ENCODE measurements at places on chromosomes 2 and 18. TPM values are rescaled to one million over a fixed set of nuclear protein-coding genes. Genes with fewer than 3 reads are reported as not detected.

DNA sequence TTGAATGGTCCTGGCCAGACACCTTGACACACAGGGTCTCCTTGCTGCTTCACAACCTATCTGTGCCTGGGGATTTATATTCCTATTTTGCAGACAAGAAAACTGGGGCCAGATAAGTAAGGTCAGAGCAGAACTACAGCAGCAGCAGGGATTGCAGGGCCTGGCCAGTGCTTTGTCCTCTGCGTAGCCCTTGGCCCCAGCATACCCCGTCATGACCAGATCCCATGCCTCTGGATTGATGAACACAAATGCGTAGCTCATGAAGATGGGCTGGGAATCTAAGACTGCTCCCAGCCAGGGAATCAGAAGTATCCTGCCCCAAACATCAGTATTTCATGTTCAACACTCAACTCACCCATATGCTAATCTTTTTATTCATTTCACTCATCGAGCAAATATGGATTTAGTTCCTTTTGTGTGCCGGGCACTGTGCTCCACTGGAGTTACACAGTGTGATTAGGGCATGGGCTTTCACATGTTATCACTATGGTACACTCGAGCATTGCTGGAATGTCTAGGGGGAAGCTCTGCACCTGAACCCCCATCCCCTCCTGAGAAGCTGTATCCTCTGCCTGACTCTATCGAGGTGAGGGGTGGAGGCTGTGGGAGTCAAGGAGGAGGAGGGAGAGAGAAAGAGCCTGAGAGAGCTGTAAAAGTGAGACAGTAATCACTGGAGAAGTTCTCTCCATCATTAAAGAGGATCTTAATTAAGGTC lies 143.3 kb downstream of the CYP26B1 start:
- no peak for DNase-seq
- no peak overlapping the region for H3K27ac ChIP-seq
- H3K27me3 ChIP-seq: peaks cover 39% of the 10 kb centered on the region
- no peaks in the 10 kb centered on the region for H3K4me1 ChIP-seq
- no peaks in the 10 kb centered on the region for H3K36me3 ChIP-seq

DNA sequence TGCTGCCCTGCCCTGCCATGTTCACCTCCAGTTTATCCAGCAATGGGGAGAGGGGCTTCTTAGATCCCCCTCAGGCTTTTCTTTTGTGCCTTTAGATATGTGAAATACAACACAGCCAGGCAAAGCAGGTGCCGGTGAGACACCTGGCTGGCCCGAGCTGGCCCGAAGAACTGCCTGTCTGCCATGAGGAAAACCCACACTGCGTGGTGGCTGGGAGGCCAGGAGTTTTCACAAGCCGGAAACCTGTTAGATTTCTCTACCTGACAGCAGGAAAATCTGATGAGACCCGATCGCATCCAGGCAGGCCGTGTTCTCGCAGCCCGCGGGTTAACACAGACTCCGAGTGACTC lies 5.7 kb upstream of the GAL3ST2 start:
- H3K4me3 ChIP-seq: no peak overlapping the region
- peaks cover 17% of the 10 kb centered on the region for H3K36me3 ChIP-seq
- no peak for DNase-seq
- H3K4me1 ChIP-seq: peaks cover 9% of the 10 kb centered on the region

GRCh38 chr2:110103061-110103961 lies 12.3 kb downstream of the MALL start:
- DNase-seq: no peak
- peak overlapping the region; percentile 100 for H3K27ac ChIP-seq
- H3K4me3 ChIP-seq: peak overlapping the region; percentile 60
- no peaks in the 10 kb centered on the region for H3K27me3 ChIP-seq
- H3K4me1 ChIP-seq: peaks cover 97% of the 10 kb centered on the region

DNA sequence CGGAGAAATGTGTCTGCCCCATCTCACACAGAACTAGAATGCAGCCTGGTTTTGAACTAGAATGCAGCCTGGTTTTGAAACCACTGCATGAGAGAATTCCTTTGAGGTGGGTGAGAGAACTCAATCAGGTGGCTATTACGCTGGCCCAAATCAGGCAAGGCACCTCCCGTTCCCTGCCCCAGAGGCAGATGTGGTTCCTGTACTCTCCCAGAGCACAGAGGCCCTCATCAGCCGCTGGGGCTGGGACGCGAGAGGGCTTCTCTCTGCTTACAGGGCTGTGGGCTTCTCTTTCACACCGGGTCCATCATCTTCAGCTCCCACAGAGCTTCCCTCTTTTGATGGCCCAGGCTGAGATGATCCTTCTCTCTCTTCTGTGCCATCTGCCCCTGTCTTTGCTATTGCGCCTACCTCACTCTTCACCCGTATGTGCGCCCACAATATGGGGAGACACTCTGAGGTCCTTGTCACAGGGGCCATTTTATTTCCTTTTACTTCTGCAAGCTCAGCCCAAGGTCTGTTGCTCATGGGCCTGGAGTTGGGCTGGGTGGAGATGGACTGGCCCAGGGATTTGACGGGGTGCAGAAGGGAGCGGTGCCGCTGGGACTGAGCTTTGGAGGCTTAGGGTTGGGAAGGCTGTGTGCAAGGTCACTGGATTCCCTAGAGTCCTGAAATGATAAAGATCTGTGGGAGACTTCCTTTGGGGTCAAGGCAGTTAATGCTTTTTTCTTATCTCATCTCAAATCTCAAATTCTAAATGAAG lies 84.4 kb upstream of the HS6ST1 start:
- DNase-seq: no peak
- no peaks in the 10 kb centered on the region for H3K36me3 ChIP-seq
- H3K4me3 ChIP-seq: no peak overlapping the region
- no peak overlapping the region for H3K27ac ChIP-seq

DNA sequence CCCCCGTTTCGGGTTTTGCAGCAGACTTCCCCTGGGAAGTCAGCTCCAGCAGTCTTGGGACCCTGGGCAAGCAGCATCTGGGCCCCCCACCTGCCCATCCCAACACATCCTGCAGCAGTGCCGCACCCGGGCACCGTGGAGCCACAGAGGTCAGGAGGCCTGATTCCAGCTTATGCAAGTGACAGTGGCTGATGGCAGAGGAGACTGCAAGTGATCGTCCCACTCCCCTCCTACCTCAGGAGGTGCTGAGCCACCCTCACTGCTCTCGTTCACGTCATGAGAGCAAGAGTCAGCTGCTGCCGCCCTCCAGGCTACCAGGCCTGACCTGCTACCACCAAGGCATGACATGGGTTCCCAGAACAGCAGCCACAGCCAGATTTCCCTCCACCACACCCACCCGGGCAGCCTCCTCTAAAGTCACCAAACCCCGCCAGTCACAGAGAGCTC lies 18.2 kb downstream of the COX7A2L start:
- peak overlapping the region; percentile 23 for H3K4me3 ChIP-seq
- peaks cover 18% of the 10 kb centered on the region for H3K4me1 ChIP-seq
- peak overlapping the region; percentile 74 for H3K27ac ChIP-seq
- H3K27me3 ChIP-seq: no peaks in the 10 kb centered on the region
- peaks cover 57% of the 10 kb centered on the region for H3K36me3 ChIP-seq

DNA sequence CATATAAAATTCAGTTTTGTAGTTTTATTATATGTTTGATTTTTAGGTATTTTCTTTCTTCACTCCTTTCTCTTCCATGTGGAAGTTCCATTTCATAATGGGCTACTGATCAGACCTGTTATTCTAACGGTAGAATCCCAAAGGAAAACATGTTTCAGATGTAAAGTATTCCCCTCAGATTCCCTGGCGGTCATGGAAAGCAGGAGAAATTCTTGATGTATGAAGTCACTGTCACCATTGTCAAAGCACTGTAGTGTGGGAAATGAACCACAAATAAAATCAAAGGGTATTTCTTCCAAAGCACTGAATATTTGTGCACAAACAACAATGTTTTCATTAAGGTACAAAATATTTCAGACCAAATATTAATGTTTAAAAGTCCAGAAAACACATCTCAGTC lies 237.3 kb upstream of the KLHL14 start:
- DNase-seq: no peak
- H3K27ac ChIP-seq: no peak overlapping the region
- no peak overlapping the region for H3K4me3 ChIP-seq
- peaks cover 12% of the 10 kb centered on the region for H3K27me3 ChIP-seq
- peaks cover 8% of the 10 kb centered on the region for H3K4me1 ChIP-seq

- no peaks in the 10 kb centered on the region for H3K36me3 ChIP-seq
- H3K27ac ChIP-seq: no peak overlapping the region
- H3K4me3 ChIP-seq: no peak overlapping the region
- no peaks in the 10 kb centered on the region for H3K4me1 ChIP-seq
- no peak for DNase-seq
- H3K27me3 ChIP-seq: no peaks in the 10 kb centered on the region
Observed at GRCh38 chr2:1481406-1482252, 68.4 kb downstream of the TPO start.

DNA sequence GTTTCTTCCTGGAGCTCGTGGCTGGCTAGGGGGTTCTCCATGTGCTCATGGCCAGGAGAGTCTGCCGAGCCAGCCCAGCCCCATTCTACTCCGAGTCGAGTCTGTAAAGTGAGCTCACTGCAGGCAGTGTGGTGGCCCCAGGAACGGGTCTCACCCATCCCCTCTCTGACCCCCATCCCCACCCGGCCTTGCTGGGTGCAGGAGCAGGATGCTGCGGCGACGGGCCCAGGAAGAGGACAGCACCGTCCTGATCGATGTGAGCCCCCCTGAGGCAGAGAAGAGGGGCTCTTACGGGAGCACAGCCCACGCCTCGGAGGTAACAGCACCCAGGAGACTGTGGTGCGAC lies 1.4 kb downstream of the ANO7 start:
- H3K27me3 ChIP-seq: peaks cover 57% of the 10 kb centered on the region
- no peak overlapping the region for H3K27ac ChIP-seq
- H3K36me3 ChIP-seq: peaks cover 1% of the 10 kb centered on the region

DNA sequence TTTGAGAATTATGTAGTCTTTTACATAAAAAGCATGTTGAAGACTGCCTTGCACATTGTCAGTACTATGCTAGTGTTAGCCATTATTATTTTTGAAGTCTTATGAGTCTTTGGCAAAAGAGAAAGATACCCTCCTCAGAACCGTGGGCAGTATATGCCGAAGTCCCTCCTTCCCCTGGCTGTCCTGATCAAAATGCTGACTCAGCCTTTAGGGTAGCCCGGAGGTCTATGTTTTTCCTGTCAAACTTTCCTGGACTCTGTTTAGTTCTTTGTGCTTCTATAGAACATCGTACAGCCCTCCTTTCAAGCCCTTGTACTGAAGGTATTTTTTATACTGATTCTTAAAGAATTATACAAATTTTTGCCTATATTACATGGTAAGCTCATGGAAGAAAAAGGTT lies 264.7 kb upstream of the ATP5MC3 start:
- H3K27ac ChIP-seq: no peak overlapping the region
- H3K27me3 ChIP-seq: no peaks in the 10 kb centered on the region
- peaks cover 20% of the 10 kb centered on the region for H3K4me1 ChIP-seq
- H3K36me3 ChIP-seq: no peaks in the 10 kb centered on the region

- H3K27me3 ChIP-seq: peaks cover 27% of the 10 kb centered on the region
- no peaks in the 10 kb centered on the region for H3K4me1 ChIP-seq
- H3K36me3 ChIP-seq: no peaks in the 10 kb centered on the region
- no peak for DNase-seq
- H3K27ac ChIP-seq: no peak overlapping the region
- H3K4me3 ChIP-seq: no peak overlapping the region
Observed at GRCh38 chr18:75405351-75405750, 22.2 kb downstream of the SMIM21 start.

DNA sequence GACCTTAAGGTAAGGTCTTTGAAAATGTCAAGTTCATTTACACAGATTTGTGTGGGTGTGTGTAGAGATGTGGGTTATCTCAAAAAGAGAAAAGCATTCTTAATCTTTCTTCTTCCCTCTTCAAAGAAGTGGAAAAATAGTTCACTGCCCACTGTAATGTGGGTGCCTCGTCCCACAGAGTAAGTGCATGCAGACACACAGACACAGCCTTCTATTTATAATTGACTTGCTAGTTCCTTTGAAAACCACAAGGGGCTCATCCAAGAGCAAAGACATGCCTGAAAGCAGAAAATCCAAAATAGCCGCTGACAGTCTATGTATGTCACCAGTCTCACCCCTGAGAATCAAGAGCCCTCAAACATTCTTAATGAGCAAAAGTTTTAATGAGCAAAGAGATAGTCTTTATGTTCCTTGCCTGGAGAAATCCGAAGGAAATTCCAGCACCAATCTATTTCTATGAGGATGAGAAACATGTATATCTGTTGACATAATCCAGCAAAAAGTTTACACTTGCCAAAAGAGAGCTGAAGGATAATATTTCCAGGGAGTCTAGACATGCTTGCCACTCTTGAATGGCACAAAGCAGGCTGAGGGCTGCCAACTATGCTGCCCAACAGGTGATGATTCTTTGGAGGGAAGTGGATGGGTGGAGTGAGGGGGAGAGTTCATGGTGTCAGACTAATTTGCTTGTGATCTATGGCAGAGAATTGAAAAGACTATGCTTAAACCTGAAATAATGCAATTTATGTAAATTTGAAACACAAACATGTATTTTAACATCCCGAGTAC lies 93.9 kb downstream of the ACVR1 start:
- no peak overlapping the region for H3K4me3 ChIP-seq
- no peaks in the 10 kb centered on the region for H3K27me3 ChIP-seq
- peaks cover 51% of the 10 kb centered on the region for H3K4me1 ChIP-seq

- H3K4me1 ChIP-seq: no peaks in the 10 kb centered on the region
- peak overlapping the region; percentile 68 for H3K4me3 ChIP-seq
- H3K27ac ChIP-seq: no peak overlapping the region
- DNase-seq: no peak
Observed at GRCh38 chr18:80148326-80149199, 39.5 kb downstream of the ADNP2 start.

GRCh38 chr2:84847326-84848050 lies 33.4 kb downstream of the TRABD2A start:
- H3K27me3 ChIP-seq: peaks cover 57% of the 10 kb centered on the region
- no peaks in the 10 kb centered on the region for H3K4me1 ChIP-seq
- DNase-seq: no peak
- no peak overlapping the region for H3K4me3 ChIP-seq

GRCh38 chr2:55986001-55986400 lies 62.4 kb upstream of the EFEMP1 start:
- H3K36me3 ChIP-seq: no peaks in the 10 kb centered on the region
- H3K27me3 ChIP-seq: no peaks in the 10 kb centered on the region
- DNase-seq: no peak
- H3K27ac ChIP-seq: no peak overlapping the region
- no peak overlapping the region for H3K4me3 ChIP-seq
- H3K4me1 ChIP-seq: no peaks in the 10 kb centered on the region

- peaks cover 6% of the 10 kb centered on the region for H3K36me3 ChIP-seq
- no peak for DNase-seq
- no peak overlapping the region for H3K27ac ChIP-seq
- peaks cover 9% of the 10 kb centered on the region for H3K4me1 ChIP-seq
- peaks cover 22% of the 10 kb centered on the region for H3K27me3 ChIP-seq
- H3K4me3 ChIP-seq: peak overlapping the region; percentile 72
Observed at GRCh38 chr2:118854507-118855345, 7.3 kb upstream of the EN1 start.

The REG3A gene
- total RNA-seq: not detected

The DQX1 gene
- total RNA-seq: 0.14 TPM

The KHK gene
- 4.2 TPM for total RNA-seq

The CD207 gene
- not detected for total RNA-seq

The RNF144A gene
- total RNA-seq: 13.7 TPM

The CHMP1B gene
- total RNA-seq: 47.2 TPM

The ANKRD30B gene
- total RNA-seq: not detected

The TDRD15 gene
- total RNA-seq: not detected

The MYO1B gene
- total RNA-seq: 64.5 TPM

The GALNT14 gene
- total RNA-seq: 61.9 TPM

The SPP2 gene
- not detected for total RNA-seq

The LRRC30 gene
- not detected for total RNA-seq

The NYAP2 gene
- total RNA-seq: not detected

The RMND5A gene
- total RNA-seq: 46.5 TPM

All from Calu3 (cell line).